ENCODE measurements at places on chromosomes 13 and 19. TPM values are rescaled to one million over a fixed set of nuclear protein-coding genes. Genes with fewer than 3 reads are reported as not detected.
A peak's percentile ranks its signal among the peaks of the same experiment; 100 is the strongest.

HIF3A gene
- polyA plus RNA-seq: 345 TPM

LILRA1 gene
- 0.38 TPM for polyA plus RNA-seq

DNA sequence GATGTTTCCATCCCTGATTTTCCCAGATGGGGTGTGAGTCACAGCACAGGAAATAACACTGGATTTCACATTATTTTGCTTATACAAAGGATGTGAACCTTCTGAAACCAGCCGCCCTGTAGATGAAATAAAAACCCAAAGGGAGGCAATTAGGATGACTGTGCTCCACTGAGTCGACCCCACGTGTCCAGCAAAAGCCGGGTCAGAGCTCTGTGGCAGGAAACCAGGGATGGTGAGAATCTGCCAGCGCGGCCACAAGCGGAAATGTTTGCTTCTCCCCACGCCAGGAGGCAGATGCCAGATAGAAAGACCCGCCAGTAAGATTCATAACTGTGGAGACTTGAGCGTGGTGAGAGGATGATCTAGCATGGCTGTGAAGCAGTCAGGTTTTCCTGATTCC, 764.4 kb downstream of the LIG4 start:
- peak; percentile 20 for DNase-seq

DNA sequence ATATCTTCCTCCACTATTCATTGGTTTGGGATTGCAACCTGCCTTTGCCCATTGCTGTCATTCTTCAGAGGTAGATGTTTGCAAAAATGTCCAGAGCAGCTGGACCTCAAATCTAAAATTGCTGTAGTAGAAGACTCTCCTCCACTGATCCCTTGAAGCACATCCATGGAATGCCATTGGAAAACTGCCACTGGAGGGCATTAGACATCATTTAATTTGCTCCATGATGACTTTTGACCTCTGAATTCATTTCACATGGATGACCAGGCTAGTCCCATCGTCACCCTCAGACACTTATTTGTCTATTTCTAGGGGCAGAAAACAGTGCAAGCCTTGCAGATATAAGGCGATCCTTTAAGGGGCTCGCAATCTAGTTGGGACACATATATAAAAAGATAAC, 33.9 kb upstream of the FLT1 start:
- no peak for DNase-seq

GRCh38 chr19:6465006-6465405, 935 bp downstream of the CRB3 start:
- no peak for DNase-seq

KLK3 gene
- polyA plus RNA-seq: not detected

GRCh38 chr13:111247552-111247951, 72.9 kb upstream of the TEX29 start:
- DNase-seq: peak; percentile 15

BEST2 gene
- not detected for polyA plus RNA-seq

GRCh38 chr13:38582133-38582532, 104.7 kb upstream of the FREM2 start:
- DNase-seq: peak; percentile 33

Data from muscle of arm (tissue), 14 donors.